Hepatocyte (in vitro differentiated cells): ENCODE measurements at places on chromosomes 6 and 20. TPM values are rescaled to one million over a fixed set of nuclear protein-coding genes. Genes with fewer than 3 reads are reported as not detected.

Gene EDEM2
- total RNA-seq, result 24.7 and 27.4 TPM in 2 replicates

Gene PIGT
- 67.1 TPM in 2 replicates for total RNA-seq

Gene GATA5
- total RNA-seq, result 22.2 and 28.7 TPM in 2 replicates

DNA sequence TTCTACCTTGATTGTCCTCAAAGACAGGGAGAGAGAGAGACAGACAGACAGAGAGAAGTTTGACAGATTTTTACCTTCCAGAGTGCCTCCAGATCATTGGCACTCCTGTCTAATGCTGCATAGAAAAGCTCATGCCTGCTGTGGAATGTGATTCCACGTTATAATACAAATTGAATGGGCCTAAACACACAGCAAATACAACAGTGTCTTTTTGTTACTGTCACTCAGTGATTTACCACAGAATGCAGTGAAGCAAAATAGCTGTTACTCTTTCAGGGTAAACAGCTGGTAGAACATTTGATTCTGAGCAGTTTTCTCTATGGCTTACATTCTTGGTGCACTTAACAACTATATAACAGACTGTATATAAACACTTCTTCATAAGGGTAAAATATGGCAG lies 558.7 kb downstream of the LMBRD1 start:
- no peak for DNase-seq

Gene PSMB9
- 1.3 TPM in 1 of 2 replicates, not detected in the other for total RNA-seq

Gene TFEB
- total RNA-seq, result 10.1 and 14.2 TPM in 2 replicates

- no peak for DNase-seq
These were observed 121.6 kb downstream of the CD164 start for GRCh38 chr6:109260701-109261100.

Gene EEF1E1
- total RNA-seq, result 36.5 and 47.8 TPM in 2 replicates

Gene NCOA7
- total RNA-seq, result 34.1 and 42.0 TPM in 2 replicates

DNA sequence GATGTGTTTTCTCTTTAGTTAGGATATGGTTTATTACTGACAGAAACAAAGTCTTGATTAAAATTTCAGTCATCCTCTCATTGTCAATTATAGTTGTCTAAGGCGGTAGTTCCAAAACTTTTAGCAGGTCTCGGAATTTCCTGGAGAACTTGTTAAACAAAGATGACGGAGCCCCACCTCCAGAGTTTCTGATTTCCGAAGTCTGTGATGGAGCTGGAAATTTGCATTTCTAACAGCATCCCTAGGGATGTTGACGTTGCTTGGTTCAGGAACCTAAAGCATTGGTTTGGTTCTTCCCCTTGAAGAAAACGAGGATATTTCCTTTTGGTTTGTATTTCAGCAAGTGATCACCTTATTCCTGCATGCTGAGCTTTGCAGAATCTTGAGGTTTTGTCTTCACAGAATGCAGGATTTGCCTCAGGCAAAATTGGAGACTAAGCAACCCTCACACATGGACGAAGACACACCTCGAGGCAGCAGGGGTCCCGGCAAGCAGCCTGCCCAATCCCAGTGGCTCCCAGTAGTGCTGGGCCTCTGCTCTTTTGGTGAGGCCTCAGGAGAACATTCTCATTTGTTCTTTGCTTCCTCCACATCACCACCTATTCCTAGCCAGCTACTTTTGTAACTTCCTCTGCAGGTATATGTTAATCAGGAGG lies 187.1 kb upstream of the PHACTR1 start:
- no peak for DNase-seq

Gene ARFGAP1
- total RNA-seq, result 54.9 and 78.2 TPM in 2 replicates
